Activated CD4-positive, alpha-beta T cell treated with anti-CD3 and anti-CD28 coated beads for 36 hours (primary cell): ENCODE measurements at places on chromosomes 1 and 21.

DNA sequence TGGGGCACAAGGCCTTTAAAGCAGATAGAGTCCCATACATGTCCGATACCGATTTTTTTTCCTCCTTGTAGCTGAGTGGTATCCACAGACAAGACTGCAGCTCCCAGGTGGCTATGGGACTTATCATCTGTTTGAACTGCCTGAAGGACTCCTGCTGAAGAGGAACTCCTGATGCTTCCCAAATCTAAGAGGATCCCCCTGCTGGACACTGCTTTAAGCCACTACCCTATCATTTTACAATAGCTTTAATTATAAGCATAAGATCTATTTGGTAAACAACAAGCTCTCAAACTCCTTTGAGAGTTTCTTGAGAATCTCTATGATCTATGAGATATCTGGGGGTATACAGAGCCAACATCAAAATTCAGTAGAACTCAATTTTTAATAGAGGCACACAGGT, 11.7 kb downstream of the NDC1 start:
- no peak for DNase-seq
- H3K27ac ChIP-seq: no peak overlapping the region
- no peaks in the 10 kb centered on the region for H3K27me3 ChIP-seq
- peaks cover 38% of the 10 kb centered on the region for H3K36me3 ChIP-seq
- H3K4me3 ChIP-seq: no peak overlapping the region

GRCh38 chr1:211420389-211420788, 71.6 kb downstream of the RD3 start:
- no peaks in the 10 kb centered on the region for H3K36me3 ChIP-seq
- no peaks in the 10 kb centered on the region for H3K27me3 ChIP-seq
- H3K4me1 ChIP-seq: peaks cover 23% of the 10 kb centered on the region
- H3K27ac ChIP-seq: no peak overlapping the region
- H3K4me3 ChIP-seq: no peak overlapping the region

- H3K27me3 ChIP-seq: no peaks in the 10 kb centered on the region
- no peaks in the 10 kb centered on the region for H3K4me1 ChIP-seq
- H3K4me3 ChIP-seq: no peak overlapping the region
- H3K36me3 ChIP-seq: no peaks in the 10 kb centered on the region
These were observed 258.7 kb upstream of the ADGRL4 start for GRCh38 chr1:79264975-79265818.

- H3K27me3 ChIP-seq: no peaks in the 10 kb centered on the region
- no peak overlapping the region for H3K4me3 ChIP-seq
- H3K36me3 ChIP-seq: no peaks in the 10 kb centered on the region
- DNase-seq: no peak
- no peak overlapping the region for H3K27ac ChIP-seq
- H3K4me1 ChIP-seq: peaks cover 33% of the 10 kb centered on the region
These were observed 230.3 kb upstream of the SGIP1 start for GRCh38 chr1:66303646-66304045.

- H3K27ac ChIP-seq: no peak overlapping the region
- peaks cover 15% of the 10 kb centered on the region for H3K27me3 ChIP-seq
- H3K36me3 ChIP-seq: no peaks in the 10 kb centered on the region
- H3K4me1 ChIP-seq: no peaks in the 10 kb centered on the region
- no peak for DNase-seq
These were observed 45.3 kb upstream of the MAN1A2 start for GRCh38 chr1:117321680-117322609.

DNA sequence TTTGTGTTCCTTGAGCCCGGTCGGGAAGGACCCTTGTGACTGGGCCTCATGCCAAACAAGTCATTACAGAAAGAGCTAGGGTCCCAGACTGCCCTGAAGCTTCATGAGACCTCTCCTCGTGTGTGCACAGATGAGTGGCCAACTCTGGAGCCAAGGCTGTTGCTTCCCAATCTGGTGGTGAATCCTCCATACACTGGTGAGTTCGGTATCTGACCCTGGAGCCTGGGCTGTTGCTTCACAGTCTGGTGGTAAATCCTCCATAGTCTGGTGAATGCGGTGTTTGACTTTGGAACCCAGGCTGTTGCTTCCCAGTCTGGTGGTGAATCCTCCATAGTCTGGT, 737.8 kb downstream of the MATN1 start:
- no peak for DNase-seq
- H3K4me3 ChIP-seq: no peak overlapping the region
- H3K27me3 ChIP-seq: peaks cover 15% of the 10 kb centered on the region
- H3K4me1 ChIP-seq: no peaks in the 10 kb centered on the region

DNA sequence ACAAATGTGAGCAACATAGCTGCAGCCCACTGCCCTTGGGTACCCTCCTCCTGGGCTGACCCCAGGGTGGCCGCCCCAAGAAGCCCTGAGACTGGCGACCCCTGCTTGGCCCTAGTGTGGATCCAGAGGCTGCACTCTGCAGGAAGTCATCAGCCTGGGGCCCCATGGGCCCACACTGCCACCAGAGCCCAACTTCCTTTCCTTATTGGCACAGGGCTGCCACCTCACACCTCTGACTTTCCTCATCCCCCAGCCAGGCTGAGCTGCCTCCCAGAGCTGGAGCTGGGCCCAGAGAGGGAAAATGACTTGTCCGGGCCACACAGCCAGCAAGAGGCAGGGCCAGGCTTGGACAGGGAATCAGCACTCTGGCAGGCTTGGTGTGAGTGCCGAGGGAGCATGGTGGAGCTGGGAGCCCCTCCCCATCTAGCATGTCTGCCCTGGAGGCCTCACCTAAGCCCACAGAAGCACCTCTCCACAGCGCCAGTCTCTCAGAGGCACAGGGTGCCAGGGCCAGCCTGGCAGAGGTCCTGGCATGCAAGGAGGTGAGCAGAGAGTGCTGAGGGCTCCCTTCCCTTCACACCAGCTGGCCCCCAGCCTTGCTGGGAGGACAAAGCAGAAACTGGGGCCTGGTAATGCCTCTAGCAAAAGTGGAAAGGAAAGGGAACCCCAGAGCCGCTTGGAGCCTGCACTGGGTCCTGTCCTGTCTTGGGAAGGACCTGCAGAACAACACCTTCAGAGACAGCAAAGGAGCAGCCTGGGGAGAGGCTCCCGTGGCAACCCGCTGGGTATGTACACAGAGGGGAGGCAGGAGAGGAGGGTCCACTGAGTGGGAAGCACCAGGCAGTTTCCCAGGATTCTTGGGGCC, 3.2 kb downstream of the RAP1GAP start:
- DNase-seq: no peak
- H3K4me1 ChIP-seq: peaks cover 23% of the 10 kb centered on the region
- H3K4me3 ChIP-seq: no peak overlapping the region

DNA sequence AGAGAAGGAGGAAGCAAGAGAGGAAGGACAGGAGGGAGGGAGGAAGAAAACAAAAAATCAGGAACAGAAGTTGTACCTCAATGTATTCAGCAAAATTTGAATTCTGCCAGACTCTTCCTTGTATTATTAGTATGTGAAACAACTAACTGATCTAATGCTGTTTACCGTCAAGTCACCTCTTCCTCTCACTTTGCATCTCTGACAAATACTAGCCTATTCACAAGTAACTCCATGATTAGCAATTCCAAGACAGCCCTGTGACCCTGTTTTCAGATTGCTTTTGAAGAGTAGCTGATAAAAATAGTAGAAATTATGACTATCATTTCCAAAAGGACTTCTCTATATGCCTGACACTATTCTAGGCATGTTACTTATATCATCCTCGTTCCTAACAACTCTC, 445.4 kb downstream of the NEGR1 start:
- no peak overlapping the region for H3K27ac ChIP-seq
- DNase-seq: no peak
- no peaks in the 10 kb centered on the region for H3K27me3 ChIP-seq
- H3K4me1 ChIP-seq: no peaks in the 10 kb centered on the region

DNA sequence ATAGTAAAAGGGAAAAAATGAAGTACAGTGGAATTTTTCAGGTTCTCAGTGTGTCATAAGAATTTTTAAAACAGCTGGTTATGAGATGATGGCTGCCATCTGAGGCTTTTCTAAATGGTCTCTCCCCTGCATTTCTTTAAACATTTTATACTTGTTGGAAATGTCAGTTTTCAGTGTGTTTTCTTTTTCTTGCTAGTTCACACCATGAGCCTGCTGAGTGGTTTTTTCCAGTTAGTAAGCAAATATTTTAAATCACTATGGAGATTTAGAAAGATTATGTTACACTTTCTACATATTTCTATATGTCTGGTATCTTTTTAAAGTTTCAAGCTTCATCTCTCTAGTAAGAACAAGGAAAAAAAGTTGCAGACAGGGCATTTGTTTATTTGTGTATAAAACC, 9.6 kb downstream of the RBM15 start:
- H3K27me3 ChIP-seq: no peaks in the 10 kb centered on the region
- H3K4me1 ChIP-seq: peaks cover 76% of the 10 kb centered on the region
- H3K4me3 ChIP-seq: peak overlapping the region; percentile 21
- DNase-seq: no peak
- H3K27ac ChIP-seq: peak overlapping the region; percentile 4

DNA sequence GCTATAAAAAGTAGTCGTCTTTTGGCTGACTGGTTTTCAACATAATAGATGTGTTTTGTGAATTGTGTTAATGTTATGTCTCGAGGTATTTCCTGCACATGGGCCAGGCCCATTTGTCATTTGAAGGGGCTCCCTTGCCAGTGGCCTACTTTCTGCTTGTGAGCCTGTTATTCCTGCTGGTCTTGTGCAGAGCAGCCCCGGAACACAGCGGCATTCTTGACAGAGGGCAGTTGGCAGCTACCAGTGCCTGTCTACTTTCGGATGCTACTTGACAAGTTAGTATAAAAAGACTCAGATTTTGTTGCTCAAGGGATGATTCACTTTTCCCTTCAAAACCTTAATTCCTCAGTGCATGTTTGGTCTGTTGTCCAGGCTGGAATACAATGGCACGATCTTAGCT, 28.5 kb downstream of the PGM1 start:
- H3K27me3 ChIP-seq: no peaks in the 10 kb centered on the region
- no peak for DNase-seq
- H3K27ac ChIP-seq: no peak overlapping the region
- H3K4me3 ChIP-seq: no peak overlapping the region
- H3K4me1 ChIP-seq: peaks cover 2% of the 10 kb centered on the region
- peaks cover 2% of the 10 kb centered on the region for H3K36me3 ChIP-seq

- H3K27ac ChIP-seq: no peak overlapping the region
- no peak for DNase-seq
- no peaks in the 10 kb centered on the region for H3K27me3 ChIP-seq
- H3K4me1 ChIP-seq: peaks cover 16% of the 10 kb centered on the region
- H3K36me3 ChIP-seq: peaks cover 4% of the 10 kb centered on the region
These were observed 78.0 kb downstream of the PDE9A start for GRCh38 chr21:42731264-42732032.
